Activated B cell treated with CpG ODN at 0.5 μM for 24 hours (primary cell): ENCODE measurements at places on chromosomes 1 and 21.

DNA sequence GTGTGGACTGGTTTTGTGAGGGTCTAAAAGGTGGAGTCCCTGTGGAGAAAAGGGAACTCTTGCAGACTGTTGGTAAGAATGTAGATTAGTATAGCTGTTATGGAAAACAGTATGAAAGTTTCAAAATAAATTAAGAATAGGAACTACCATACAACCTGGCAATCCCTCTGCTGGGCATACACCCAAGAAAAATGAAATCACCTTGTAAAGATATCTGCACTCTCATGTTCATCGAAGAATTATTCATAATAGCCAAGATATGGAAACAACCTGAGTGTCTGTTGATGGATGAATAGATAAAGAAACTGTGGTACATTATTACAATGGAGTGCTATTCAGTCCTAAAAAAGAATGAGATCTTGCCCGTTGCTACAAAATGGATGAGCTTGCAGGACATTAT lies 109.6 kb downstream of the TBX19 start:
- H3K36me3 ChIP-seq = no peaks in the 10 kb centered on the region
- H3K27me3 ChIP-seq = peaks cover 22% of the 10 kb centered on the region
- no peak overlapping the region for H3K27ac ChIP-seq
- H3K4me3 ChIP-seq = no peak overlapping the region
- DNase-seq = no peak

- H3K4me3 ChIP-seq = no peak within 1 kb of the TSS
- H3K27ac ChIP-seq = no peak within 1 kb of the TSS
- H3K36me3 ChIP-seq = no peaks in the 10 kb centered on the region
- no peaks in the 10 kb centered on the region for H3K4me1 ChIP-seq
Measured at GRCh38 chr21:44539991-44540666, at the start of gene KRTAP10-1. Gene KRTAP10-1, minus strand, starts transcription at chr21:44540195. Its CDS starts 45 bp downstream, at chr21:44540150.

DNA sequence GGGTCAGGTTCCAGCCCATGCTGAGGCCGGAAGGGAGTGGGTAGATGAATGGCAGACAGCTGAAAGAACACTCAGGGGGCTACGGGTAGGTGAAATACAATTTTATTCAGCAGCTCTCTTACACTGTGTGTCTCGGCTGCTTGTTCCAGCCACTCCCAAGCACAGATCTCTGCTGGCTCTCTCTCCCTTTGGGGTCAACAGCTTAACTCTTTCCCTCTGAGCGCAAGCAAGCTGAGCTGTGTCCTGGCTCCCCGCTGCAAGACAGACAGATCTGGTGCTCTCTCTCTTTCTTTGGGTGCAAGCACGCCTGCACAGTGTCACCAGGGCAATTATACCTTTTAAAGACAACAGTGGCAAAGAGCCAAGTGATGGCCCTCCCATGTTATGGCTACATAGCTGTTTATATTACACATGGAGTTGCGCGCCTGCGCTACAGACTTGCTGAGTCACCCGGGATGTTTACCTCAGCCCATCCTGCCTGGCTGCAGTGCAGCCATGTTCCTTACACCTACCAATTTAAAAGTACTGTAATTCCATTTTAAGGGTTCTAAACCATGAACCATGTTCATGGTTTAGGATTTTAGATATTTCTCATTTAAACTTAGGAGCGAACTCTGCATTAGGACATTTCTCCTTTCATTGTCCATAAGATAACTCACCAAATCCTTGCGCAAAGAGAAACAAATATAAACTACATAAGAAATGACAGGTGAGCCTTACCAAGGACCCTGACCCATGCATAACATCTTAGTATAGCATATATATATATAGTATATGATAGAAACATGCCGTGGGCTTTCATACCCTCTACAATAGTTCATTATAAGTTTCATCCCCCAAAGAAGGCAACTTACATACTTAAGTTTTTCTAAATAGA lies 396.5 kb downstream of the SMYD3 start:
- DNase-seq = no peak
- peaks cover 14% of the 10 kb centered on the region for H3K4me1 ChIP-seq
- H3K27ac ChIP-seq = no peak overlapping the region
- H3K27me3 ChIP-seq = no peaks in the 10 kb centered on the region
- peaks cover 21% of the 10 kb centered on the region for H3K36me3 ChIP-seq

DNA sequence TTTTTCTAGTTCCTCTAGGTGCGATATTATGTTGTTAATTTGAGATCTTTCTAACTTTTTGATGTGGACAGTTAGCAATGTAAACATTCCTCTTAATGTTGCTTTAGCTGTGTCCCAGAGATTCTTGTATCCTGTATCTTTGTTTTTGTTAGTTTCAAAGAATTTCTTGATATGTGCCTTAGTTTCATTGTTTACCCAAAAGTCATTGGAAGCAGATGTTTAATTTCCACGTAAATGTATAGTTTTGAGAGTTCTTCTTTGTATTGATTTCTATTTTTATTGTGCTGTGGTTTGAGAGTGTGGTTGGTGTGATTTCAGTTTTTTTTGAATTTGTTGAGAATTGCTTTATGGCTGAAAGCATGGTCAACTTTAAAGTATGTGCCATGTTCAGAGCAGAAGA lies 319.4 kb downstream of the PTBP2 start:
- H3K27me3 ChIP-seq = no peaks in the 10 kb centered on the region
- DNase-seq = no peak
- no peaks in the 10 kb centered on the region for H3K4me1 ChIP-seq
- H3K36me3 ChIP-seq = no peaks in the 10 kb centered on the region
- no peak overlapping the region for H3K4me3 ChIP-seq

GRCh38 chr1:24963099-24963872 lies 33.2 kb upstream of the RUNX3 start:
- no peak for DNase-seq
- H3K4me1 ChIP-seq = peaks cover 66% of the 10 kb centered on the region
- H3K27me3 ChIP-seq = no peaks in the 10 kb centered on the region
- H3K36me3 ChIP-seq = no peaks in the 10 kb centered on the region

DNA sequence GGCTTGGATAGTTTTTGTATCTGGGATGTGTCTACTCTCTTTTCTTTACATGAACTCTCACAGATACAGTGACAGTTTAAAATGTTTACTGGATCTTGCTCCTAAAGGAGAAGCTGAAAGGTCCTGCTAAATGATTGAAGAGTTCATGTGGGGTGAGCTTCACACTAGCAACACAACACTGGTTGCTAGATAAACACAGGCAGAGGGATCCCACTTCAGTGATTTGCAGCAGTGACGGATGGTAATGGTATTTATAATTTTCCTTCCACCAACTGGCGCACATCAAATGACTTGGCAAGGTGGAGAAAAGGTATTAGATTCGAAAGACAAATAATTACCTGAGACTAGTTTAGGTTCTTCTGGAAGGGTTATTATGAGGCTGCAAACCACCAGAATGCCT lies 270.2 kb downstream of the TBX15 start:
- H3K27me3 ChIP-seq = no peaks in the 10 kb centered on the region
- no peak overlapping the region for H3K27ac ChIP-seq
- no peak for DNase-seq
- no peaks in the 10 kb centered on the region for H3K36me3 ChIP-seq

DNA sequence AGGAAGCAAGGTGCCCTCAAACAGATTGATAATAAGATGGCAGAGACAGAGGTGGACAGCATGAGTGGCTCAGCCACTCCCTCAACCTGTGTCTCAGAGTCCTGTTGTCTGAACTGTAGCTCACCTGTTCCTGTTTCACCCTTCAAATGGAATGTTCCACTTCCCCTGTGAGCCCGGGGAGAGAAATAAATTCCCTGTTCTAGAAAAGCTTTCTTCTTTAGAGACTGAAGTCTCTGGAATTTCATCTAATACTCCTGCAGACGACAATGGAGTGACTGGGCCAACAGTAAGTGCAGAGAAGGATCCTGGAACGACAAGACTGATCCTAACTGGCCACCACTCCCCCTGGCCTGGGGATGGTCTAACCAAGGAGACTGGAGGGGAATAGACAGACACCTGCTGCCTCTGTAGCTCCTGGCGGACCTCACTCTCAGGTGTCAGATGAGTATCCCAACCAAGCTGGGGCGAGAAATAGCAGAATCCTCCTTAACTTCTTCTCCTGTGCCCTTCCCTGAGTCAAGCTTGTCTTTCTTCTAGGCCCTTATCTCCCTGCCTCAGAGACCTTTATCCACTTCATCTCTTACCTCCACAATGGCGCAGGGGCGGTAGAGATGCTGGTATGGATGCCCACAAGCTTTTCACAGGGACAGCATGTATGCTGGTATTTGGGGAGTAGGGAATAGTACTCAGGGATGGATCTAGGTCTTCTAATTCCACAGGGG lies 45.4 kb downstream of the PLEKHA6 start:
- DNase-seq = no peak
- peaks cover 14% of the 10 kb centered on the region for H3K27me3 ChIP-seq
- no peaks in the 10 kb centered on the region for H3K36me3 ChIP-seq
- no peak overlapping the region for H3K4me3 ChIP-seq
- peaks cover 11% of the 10 kb centered on the region for H3K4me1 ChIP-seq
- H3K27ac ChIP-seq = no peak overlapping the region
